Hindlimb muscle (tissue), 1 donor: ENCODE measurements at places on chromosomes 1 and 21. TPM values are rescaled to one million over a fixed set of nuclear protein-coding genes. Genes with fewer than 3 reads are reported as not detected.

DSCAM gene
- 2.0 TPM for polyA plus RNA-seq

SEMA4A gene
- polyA plus RNA-seq: 4.8 TPM

CYP4A22 gene
- 0.13 TPM for polyA plus RNA-seq

TFF3 gene
- polyA plus RNA-seq: 1.7 TPM

FAM78B gene
- polyA plus RNA-seq: 1.9 TPM

FAM72D gene
- 2.8 TPM for polyA plus RNA-seq

STPG1 gene
- polyA plus RNA-seq: 2.0 TPM

CELA2B gene
- 4.1 TPM for polyA plus RNA-seq

DAB1 gene
- polyA plus RNA-seq: 5.6 TPM

- no peak for DNase-seq
Measured at GRCh38 chr1:30332116-30333094, 391.0 kb downstream of the MATN1 start.

GRCh38 chr1:18234790-18235242 is 127.2 kb downstream of the IGSF21 start:
- no peak for DNase-seq

DNA sequence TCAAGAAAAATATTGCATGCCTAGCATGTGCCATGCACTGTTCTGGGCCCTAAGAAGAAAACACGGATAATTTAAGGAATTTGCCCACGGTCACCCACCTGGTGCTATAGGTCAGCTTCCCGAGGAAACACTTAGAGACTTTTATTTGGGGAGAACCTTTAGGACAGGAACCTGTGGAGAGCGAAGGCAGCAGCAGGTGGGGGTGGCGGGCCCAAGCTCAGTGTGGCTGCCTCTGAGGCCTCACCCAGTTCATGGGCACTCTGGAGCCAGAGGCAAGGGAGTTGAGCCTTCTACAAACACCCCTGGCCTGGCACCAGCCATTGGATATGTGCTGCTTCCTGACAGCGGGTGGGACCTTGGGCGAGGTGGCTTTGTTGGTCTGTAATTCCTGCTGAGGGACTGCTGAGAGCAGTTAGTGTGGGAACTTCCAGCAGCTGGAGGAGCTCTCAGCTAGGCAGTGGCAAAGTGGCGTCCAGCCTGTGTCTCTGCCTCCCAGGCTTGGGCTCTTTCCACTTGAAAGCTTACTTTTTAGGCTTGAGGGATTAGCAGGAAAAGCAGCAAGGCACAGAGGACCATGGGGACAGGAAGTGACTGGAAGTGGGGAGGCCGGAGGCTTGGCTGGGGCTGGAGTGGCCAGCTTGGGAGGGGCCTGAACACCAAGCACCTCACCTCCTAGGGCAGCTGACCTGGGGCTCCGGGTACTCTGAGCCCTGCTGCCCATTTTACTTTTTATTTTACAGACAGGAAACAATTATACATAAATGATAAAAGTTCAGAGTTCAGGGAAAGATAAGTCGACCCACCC is 19.1 kb downstream of the MRPL37 start:
- DNase-seq: no peak

GRCh38 chr1:19468397-19468956 is 16.9 kb downstream of the CAPZB start:
- no peak for DNase-seq

GRCh38 chr1:227459326-227459841 is 104.0 kb upstream of the ZNF678 start:
- DNase-seq: no peak

DNA sequence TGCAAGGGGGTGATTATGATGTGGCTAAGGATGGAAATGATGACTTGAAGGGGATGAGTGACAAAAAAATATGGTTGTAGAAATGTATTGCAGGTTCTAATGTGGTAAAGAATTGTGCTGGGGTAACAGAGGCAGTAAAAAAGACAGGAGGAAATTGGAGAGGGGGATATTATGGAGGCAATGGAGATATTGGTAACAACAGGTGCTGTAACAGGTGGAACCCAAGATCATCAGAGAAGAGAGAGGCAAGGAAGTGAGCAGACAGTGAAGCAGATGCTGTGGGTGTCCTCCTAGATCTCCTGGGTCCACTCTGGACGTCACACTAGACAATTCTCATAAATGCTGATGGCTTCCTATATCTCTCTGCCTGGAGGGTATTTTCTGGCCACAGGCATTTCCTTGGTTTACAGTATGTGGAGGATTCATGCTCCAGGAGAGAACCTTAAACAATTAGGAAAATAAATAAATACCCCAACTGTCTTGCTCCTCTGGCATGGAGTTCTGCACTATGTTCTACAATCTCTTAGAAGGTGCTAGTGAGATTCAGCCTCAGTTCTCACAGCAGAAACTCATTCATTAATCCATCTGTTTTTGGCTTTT is 620.3 kb upstream of the PLXNA2 start:
- no peak for DNase-seq

DNA sequence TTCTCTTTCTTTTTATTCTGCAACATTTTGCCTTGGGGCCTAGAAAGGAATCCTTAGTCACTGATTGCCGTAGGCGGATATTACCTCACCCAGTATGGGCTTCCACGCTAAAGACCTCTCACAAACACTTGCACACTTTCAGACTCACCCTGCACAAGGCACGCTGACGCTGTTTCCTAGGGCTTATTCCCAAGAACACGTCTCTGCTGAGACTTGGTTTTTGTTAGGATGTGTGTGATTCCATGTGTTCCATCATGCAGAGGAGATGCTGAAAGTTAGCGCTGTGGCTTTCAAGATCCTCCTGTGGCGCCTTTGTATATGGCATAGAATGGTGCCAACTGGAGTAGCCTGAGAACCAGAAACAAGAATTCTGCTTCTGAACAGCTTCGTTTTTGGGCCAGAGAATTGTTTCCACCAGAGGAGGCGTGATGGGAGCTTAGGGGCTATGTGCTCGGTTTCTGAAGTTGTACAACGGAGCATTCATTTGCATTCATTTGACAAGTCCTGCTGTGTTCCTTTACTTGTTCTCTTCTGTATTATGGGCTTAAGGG is 297.0 kb downstream of the DISC1 start:
- no peak for DNase-seq

DNA sequence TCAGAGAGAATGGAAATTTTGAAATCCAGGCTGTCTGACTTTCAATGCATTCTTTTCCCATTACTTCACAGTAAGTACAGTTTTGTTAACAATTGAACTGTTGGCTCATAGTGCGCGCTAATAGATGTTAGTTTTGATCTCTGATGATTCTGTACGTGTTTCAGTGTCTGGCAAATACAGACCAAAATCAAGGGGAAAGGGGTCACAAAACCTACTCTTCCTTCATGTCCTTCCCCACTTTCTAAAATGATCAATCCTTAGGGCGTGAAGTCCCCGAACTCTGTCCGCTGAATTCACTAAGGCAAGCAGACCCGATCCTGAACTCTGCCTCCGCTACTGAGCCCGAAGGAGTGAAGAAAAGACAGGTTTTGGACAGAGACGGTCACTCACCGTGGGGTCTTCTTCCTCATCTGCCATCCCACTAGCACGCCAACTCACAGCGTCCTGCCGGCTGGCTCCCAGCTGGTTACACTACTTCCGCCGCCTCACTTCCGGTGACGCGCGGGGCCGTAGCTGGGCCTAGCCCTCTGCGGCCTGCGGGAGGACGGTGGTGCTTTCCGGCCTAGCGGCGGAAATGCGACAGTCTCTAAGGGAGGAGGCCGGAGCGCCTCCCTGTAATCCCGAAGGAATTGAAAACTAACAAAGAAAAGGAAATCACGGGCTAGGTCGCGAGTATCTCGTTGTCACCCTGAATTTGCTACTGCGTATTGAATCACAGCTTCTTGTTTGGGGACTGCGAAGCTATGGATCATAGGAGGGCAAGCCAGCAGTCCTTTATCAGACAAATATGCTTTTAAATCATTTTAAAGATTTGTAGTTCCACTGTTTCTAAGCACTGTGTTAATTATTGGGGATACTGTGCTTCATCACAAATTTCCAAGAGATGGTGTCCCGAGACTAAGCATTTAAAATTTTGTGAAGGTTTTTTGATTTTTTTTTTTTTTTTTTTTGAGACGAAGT is at the start of gene TAF13:
TSS of gene TAF13 (minus strand) at position 473 of the 960 bp plus-strand sequence. CDS start at position 417, 56 bp downstream.
- peak; percentile 96 for DNase-seq

GRCh38 chr1:34115233-34115632 is 49.8 kb downstream of the CSMD2 start:
- no peak for DNase-seq

DNA sequence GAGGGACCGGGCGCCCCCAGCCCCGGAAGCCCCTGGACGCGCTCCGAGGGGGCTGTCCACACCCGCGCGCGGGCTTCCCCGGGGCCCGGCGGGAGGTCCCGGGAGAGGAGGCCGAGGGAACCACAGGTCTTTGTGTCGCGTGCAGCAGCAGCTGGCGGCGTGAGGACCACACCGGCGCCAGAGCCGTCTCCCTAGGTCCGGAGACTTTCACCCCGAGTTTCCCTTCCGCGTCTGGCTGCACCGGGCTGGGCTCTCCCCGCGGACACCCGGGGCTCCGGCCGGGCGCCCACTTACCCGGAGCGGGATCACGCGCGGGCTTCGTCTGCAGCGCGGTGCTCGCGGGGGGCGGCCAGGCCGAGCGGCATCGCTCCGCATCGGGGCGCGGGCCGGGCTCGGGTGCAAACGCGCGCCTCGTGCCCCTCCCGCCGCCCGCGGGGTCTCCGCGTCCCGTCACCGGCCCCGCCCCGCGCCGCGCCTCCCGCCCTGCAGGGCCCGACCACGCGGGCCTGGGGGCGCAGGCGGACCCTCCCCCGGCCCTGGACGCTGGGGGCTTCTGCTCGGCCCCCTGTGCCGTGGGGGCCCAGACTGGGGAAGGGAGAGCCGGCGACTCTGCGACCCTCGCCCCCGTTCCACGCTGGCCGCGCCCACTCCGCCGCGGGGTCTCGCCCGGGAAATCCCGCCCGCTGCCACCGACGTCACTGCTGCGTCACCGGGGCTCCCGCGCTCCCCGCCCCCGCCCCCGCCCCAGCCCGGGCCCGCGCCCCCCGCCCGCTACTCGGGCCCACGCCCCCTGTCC is at the start of gene GNG4:
TSS of gene GNG4 (minus strand) at position 417 of the 796 bp plus-strand sequence. CDS start 65,946 bp downstream, outside the sequence.
- peak; percentile 22 for DNase-seq

DNA sequence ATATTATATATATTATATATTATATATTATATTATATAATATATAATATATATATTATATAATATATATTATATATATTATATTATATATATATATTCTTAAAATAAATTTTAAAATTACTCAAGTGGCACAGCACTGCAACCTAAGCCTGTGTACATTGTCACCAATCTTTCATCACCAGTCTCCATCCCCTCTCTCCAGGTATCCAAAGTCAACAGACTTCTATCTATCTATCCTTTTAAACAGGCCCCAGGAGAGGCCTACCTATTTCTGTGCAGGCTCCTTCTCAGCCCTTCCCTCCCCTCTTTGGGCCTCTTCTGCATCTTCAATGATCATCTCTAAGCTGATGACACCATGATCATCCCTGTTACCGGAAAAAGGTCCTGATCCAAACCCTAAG is 111.7 kb downstream of the RHOU start:
- no peak for DNase-seq

DNA sequence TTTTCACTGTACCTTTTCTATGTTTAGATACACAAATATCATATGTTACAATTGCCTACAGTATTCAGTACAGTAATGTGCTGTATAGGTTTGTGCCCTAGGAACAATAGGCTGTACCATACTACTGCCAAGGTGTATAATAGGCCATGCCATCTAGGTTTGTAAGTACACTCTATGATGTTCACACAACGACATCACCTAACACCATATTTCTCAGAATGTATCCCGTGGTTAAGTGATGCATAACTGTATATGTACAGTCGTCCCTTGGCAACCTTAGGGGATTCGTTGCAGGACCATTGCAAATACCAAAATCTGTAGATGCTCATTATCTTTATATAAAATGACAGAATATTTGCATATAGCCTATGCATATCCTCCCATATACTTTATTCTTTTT is 5.8 kb upstream of the SSR2 start:
- no peak for DNase-seq

DNA sequence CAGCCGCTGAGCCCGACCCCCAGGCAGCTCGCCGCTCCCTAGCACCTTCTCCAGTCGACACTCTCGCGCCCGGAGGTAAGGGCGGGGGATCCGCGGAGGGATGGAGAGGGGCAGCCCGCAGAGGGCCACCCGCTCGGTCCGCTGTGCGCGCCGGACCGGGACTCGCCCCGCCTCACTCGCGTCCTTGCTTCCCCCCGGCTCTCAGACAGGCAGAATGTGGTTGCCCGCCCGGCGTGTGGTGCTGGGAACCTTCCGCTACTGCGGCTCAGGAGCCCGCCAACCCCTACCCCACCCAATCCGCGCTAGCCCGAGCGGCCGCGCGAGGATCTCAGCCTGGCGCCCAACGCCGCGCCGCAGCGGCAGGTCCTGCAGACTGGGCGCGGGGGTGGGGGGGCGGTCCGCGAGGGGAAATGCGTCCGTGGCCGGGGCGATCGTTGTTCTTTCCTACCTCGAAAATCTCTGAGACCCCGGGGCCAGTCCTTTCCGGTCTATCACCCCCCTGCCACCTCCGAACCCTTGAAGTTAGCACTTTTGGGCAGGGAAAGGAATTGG is 404 bp downstream of the LRRC8C start:
- peak; percentile 62 for DNase-seq

DNA sequence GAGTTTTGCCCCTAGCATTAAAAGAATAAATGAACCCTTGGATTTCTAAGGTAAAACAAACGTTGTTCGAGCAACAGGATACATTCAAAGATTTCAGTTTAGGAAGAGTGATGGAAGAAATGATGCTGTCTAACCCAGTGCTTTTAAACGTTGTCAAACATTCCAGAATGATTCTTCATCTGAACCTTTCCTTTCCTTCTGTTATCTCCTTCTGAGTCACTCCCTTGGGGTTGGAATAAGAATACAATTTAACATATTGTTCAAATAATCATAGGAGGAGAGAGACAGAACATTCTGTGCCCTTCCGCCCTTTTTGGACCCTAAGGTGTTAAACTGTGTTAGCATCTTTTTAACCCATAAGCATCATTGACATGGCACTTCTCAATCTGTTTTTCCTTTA is 61.1 kb upstream of the RCOR3 start:
- DNase-seq: no peak

DNA sequence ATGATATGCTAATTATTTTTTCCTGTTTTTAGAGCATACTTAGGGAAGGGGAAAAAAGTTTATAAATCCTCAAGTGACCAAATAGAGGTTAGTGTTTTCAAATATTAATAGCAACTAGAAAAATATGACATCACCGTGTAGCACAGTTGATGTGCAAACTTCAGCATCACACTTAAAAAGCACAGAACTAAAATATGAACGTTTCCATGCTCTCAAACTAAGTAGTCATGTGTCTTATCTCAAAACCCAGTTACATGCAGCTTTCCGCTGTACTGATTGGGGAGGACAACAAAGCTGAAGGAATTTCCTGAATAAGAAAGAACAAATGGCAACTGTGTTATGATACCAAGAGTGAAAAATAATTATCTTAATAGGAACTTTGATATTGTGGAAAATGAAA is 903.7 kb downstream of the ADGRL2 start:
- no peak for DNase-seq

GRCh38 chr1:229047161-229047839 is 223.6 kb upstream of the RAB4A start:
- DNase-seq: no peak

- DNase-seq: no peak
Measured at GRCh38 chr1:918353-918752, 5.4 kb upstream of the SAMD11 start.

DNA sequence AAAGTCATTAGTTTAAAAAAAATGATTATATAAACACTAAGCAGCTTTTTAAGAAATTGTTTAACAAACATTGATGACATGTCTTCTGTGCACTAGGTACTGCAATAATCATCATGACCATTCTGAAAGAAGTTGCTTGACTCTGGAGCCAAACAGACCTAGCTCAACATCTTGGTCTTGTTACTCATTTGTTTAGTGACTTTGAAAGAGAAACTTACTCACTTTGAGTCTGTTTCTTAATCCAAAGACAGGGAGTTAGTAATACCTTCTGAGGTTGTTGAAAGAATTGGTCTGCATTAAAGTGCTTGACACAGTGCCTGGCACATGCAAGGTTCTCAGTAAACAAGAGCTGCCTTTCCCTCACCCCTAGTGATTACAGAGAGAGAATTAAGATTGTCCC is 84.4 kb downstream of the SGIP1 start:
- DNase-seq: no peak
